ENCODE measurements at places on chromosomes 5 and 9.

DNA sequence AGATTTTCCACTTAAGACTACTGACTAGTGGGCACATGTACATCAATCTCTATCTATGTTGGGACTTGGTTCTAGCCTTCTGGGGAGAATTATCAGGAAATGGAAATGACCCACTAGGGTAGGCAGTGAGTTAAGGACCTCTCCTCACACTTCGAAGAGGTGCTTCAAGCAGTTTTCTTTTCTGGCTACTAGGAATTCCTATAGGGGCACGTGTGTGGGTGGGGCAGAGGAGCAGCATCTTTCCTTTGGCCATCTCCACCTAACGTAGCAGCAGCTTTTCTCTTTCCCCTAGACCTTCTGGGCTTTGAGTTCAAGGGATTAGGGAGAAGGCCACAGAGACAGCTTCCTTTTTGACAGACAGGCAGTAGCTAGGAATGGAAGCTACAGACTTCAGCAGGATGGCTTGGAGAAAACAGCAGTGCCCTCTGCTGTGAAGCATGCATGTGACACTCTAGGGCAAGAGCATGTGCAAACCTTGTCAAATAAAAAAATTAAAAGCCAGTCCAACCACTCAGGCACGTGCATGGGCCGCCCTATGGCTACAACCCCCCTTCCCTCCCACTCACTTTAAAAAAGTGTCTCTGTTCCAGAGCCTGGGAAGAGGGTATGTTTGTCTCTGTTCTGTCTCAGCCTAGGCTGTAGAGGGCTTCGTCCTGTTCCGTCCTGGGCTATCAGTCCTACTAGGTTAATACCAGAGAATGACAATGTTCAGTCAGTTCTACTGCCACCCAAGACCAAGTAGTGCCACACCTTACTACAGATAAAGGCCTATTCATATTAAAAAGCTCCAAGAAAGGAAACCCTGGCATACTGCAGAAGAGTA lies 8.7 kb upstream of the GFRA3 start:
- DNase-seq, result no peak

GRCh38 chr5:171436804-171437285 lies 17.4 kb downstream of the FGF18 start:
- DNase-seq, result no peak

DNA sequence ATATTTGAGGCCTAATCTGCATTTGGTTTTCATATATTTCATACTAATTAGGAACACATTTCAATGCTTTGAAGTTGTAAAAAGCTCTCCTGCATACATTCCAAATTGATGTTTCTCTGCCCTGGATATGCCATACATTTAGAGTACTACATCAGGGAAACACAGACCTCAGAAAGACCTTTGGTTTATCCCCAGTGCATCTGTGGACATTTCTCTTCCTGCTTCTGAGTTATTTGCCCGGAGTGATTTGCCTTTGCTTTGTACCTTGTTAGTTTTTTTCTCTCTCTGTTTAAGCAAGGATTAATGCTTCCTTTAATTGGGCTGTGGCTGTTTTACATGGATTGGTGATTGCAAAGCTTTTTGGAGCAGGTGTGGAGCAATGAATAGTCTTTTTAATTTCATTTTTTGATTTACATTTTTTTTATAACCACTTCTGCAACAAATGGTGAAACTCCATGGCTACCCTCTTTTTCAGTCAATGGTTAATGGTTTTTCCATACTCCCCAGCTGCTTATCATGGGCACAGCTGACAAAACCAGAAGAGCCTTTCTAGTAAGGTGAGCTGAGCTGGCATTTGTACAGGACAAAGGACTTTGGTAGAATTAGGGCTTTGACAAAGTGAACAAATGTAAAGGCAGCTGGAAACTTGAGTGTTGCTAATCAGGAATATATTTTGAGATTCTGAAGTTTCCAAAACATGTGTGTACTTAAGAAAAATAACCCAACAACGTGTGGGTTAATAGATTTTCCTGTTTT lies 54.2 kb downstream of the ZSWIM6 start:
- no peak for DNase-seq

DNA sequence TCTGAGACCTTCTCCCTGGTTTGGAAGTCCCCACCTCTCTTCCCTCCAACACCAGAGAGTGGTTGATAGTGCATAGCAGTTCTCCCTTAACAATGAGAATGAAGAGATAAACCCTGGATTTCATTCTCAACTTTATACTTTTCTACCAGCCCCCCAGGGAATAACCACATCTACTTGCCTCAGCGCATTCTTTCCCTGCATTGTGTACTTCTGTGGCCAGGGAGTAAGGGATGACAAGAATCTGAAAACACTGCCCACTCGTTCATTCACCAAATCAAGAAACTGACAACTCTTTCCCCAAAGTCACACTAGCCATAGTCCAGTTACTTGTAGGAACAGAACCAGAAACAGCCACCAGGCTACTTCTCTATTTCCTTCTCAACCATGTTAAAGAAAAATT lies 46.0 kb upstream of the SPIN1 start:
- no peak for DNase-seq

DNA sequence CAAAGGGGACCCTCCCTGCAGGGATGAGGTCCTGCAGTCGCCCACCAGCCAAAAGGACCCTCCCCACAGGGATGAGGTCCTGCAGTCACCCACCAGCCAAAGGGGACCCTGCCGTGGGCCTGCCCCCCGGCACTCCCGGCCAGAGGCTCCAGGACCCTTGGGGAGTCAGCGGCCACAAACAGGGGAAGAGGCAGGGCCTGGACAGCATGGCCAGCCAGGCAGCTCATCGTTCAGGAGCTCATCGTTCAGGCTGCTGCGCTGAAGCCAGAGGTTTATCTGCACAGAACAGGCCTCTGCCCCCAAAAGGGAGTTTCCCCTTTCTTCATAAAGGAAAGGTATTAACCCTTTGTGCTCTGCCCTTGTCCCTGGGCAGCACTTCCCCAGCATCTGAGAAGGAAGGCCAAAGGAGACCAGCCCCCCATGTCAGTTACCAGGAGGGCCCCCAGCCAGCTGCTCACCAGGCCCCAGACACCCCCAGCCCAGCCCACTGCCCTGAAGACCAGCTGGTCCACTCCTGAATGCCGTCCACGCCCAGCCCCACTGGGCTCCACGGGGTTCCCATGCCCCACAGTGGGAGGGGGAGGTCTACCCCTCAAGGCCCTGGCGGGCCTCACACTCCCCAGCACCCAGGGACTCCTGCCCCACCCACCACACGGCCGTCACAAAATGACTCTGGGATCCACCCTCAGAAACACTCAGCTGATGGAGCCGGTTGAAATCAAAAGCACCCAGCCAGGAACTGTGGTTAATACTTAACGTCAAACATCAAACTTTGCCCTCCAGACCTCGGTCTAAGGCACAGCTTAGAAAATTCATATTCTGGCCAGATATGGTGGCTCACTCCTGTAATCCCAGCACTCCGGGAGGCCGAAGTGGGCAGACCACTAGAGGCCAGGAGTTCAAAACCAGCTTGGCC lies 6.3 kb downstream of the SLC12A7 start:
- no peak for DNase-seq

DNA sequence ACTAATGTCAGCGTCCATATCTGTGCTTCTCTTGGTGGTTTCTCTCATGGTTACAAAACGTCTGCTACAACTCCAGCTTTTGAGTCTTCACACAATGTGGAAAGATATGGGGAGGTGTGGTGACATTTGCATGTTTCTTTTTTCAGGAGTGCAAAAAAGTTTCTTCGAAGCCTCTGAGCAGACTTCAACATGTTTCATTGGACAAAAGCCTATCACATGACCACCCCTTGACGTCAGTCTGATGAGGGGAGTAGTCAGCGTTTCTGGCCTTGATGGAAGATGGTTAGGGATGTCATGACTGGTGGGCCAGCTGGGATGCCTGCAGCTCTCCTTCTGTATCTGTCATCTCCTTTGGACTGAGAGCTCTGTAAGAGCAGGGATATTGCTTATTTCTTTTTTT lies 61.4 kb downstream of the PTPDC1 start:
- DNase-seq, result no peak

DNA sequence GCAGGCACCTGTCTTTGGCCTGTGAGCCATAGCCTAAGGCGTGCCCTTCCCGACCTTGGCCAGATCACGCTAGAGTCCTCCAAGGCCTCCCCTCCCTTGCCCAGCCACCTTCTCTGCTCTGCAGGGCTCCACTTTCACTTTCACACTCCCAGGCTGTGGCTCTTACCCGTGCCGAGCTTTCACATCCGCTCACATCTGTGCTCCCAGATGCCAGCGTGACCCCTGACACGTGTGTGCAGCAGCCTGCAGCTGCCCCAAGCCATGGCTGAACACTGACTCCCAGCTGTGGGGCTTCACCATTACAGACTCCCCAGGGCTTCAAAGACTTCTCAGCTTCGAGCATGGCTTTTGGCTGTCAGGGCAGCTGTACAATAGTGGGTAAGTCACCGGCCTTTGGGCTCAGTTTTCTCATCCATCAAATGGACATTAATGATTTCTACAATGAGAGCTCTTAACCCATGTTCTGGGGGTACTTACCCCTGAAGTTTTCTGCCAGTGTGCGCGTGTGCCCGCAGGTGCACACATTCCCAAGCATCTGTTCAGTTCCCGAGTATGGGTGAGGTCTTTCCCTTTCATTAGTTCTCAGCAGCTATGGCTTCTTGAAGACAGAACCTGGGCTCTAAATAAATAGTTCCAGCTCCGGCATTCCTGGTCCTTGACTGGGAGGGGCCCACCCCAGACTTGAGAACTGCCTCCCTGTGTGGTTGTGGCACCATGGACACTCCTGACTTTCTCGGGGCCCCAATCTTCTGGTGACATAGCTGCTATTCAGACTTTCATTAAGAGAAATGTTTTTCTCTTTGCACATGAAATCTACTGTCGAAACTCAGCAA lies 118.6 kb downstream of the RGS3 start:
- no peak for DNase-seq

DNA sequence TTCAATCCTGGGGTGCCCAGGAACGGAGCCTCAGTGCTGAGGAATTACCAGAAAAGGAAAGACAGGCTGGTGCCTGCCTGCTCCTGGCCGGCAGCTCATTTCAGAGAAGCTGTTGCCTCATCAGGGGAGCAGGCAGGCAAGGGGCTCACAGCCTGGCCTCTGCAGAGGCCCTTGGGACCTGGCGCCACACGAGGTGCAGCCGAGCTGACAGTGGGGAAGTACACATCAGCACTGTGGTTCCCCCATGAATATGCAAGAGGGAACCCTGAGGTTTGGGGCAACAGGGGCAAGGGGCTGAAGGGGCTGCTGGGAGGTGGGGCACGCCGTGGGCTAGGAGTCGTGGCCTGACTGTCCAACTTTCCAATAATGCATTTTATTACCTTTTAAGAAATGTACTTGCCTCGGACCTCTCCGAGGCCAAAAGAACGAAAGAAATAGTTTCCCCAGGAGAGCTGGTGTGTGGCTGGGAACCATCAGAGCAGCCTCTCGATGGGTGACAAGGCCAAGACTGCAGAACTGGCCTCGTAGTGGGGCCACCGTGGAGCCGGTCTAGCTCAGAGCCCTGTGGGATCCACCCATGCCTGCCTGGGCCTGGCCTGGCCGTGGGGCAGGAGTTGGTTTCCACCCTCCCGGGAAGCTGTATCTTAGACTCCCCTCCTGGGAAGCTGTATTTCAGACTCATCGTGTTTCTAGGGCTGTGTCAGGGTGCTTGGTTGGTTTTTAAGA lies 198.6 kb downstream of the PAX5 start:
- no peak for DNase-seq

GRCh38 chr5:111703662-111704061 lies 53.3 kb downstream of the NREP start:
- DNase-seq, result no peak

GRCh38 chr9:19568946-19569345 lies 160.1 kb downstream of the ACER2 start:
- DNase-seq, result no peak

DNA sequence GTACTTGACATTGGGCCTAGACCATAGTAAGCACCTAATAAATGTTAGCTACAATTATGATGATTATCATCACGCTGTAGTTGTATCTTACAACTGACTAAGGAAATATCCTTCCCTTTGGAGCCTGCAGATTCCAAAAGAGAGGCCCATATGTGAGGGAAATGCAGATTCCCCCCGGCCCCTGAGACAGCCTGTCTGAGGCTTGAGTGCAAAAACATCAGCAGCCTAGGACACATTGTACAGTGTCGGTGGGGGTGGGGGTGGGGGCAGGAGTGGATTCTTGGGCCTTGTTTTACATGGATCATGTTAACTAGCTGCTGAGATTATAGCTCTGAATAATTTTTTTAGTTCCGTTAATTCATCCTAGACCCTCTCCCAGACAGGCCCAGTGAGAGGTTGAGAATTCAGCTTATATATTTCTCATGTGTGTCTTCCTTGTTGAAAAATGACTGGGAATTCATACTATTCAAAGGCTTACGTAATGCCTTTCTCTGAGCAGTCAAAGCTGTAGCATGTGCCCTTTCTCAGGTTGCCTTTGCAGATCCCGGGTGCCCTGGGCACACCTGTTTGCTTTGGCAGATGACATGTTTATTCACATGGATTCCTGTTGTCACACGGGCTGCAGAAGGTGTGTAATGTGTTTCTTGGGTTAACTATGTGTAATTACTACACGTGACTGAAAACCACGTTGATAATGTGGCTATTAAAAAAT lies 262.8 kb downstream of the NR3C1 start:
- DNase-seq, result no peak

- peak; percentile 50 for DNase-seq
Observed at GRCh38 chr5:56233230-56233629, at the start of gene ANKRD55. Gene ANKRD55 (minus strand): TSS chr5:56233330. CDS start chr5:56232913, 417 bp downstream.

GRCh38 chr9:117616431-117616831 lies 87.8 kb upstream of the TLR4 start:
- no peak for DNase-seq

GRCh38 chr5:140134277-140134935 lies 8.7 kb downstream of the IGIP start:
- no peak for DNase-seq

DNA sequence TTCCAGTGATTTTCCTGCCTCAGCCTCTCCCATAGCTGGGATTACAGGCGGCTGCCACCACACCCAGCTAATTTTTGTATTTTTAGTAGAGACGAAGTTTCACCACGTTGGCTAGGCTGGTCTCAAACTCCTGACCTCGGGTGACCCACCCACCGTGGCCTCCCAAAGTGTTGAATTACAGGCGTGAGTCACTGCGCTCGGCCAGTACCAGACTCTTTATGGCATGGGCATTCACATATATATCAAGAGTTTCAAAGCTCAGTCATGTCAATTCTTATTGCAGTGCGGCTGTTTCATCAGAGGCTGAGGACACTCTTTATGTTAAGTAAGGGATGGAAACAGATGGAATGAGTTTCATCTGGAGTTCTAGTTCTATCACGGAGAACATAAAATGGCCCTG lies 315.2 kb upstream of the CDH6 start:
- DNase-seq, result no peak

DNA sequence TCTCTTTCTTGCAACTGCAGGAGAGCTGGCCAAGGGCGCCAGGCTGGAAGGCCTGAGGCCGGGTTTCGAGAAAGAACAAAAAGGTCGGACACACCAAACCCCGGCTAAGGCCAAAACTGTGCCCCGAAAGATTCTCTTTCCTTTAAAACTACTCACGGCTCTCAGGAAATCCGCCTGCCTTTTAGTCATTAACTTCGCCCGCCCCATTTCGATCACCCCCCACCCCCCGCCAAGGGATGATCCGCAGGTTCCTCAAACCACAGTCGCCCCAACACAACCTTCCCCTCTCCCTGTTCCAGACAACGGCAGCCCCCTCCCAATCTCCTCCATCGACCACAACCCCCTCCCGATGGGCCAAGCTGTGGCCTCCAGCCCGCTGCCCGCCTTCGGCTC lies 536 bp downstream of the FEM1C start:
- no peak for DNase-seq
